ENCODE measurements at places on chromosomes 12 and 14.
A peak's percentile ranks its signal among the peaks of the same experiment; 100 is the strongest.

- DNase-seq, result no peak
These were observed 49.1 kb upstream of the FKBP4 start for GRCh38 chr12:2745655-2746054.

GRCh38 chr12:31297572-31298514, 28.1 kb downstream of the SINHCAF start:
- no peak for DNase-seq

DNA sequence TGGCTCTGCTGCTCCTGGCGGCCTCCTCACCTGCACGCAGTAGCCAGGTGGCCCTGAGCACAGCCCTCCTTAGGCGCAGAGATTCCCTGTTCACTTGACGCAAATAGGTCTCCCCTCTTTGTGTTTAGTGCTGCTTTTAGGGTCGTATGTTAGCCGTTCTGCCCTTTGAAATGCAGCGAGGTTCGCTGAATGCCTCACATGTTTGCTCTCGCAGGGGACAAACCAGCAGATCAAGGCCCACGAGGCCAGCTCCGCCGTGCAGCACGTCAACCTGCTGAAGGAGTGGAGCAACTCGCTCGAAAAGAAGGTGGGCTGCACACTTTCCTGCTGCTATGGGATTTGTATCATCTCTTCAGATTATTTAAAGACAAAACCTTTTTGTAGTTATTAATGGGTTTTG, 31.4 kb upstream of the AMN start:
- no peak for DNase-seq

GRCh38 chr14:42224053-42224888, 617.6 kb downstream of the LRFN5 start:
- DNase-seq, result peak; percentile 82

- DNase-seq, result no peak
These were observed 5.1 kb downstream of the ARHGDIB start for GRCh38 chr12:14956024-14956891.

DNA sequence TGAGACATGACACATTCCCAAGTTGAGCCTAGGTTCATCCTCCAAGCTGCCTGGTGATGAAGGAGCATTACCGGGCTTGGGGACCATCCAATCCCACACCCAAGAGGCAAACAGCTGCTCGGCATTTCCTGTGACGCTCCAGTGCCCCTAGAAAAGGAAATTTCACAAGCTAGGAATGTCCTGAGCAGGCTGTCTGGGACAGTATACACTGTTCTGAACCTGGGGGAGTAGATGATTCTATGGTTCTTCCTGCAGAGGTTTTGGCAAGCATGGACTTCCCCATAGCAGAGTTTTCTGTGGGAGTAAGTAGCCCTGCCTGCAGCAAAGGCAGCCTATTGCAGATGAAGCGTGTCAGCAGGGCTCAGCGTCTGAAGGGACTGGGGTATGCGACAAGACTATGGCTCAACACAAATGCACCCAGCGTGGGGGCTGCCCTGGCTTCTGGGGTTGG, 47.4 kb upstream of the SRSF5 start:
- DNase-seq, result peak; percentile 64

DNA sequence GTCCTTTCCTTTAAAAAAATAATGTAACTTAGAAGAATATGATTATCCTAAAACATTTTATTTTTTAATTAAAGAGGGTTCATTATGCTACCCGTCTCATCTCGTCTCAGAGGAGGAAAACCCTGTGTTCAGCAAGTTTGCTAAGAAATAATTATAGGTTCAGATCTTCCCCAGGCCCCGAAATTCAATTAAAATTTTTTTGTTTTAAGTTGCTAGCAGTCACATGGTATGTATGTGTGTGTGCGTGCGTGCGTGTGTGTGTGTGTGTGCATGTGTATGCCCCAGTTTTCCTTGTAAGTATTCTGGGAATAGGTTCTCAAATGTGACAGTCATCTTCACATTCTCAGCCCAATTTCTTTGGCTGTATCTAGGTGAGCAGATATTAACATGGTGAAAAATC, 86.6 kb upstream of the HOXC13 start:
- no peak for DNase-seq
